ENCODE measurements at places on chromosomes 6 and 20.

DNA sequence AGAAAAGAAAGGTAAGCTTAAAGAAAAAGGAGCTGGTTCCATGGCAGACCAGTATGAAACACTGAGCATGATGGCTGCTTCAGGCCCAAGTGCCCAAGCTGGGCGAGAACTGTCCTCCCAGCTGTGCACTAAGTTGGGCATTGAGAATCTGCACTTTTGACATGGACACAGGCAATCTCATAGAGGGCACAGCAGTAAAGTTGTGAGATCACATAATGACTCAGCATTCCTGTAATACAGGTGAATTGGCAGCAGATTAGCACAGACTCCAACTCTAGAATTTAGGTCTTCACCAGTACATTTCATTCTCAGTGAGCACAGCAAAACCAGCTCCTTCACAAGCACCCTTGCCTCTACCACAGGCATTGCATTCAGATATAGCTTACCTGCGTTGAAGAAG is 343.4 kb downstream of the PKHD1 start:
- no peaks in the 10 kb centered on the region for H3K27me3 ChIP-seq
- H3K4me1 ChIP-seq, result no peaks in the 10 kb centered on the region
- no peak for DNase-seq
- no peaks in the 10 kb centered on the region for H3K36me3 ChIP-seq
- H3K4me3 ChIP-seq, result no peak overlapping the region

GRCh38 chr20:17227669-17228623 is 1.1 kb downstream of the PCSK2 start:
- H3K27me3 ChIP-seq, result no peaks in the 10 kb centered on the region
- no peak overlapping the region for H3K27ac ChIP-seq
- H3K4me1 ChIP-seq, result no peaks in the 10 kb centered on the region

DNA sequence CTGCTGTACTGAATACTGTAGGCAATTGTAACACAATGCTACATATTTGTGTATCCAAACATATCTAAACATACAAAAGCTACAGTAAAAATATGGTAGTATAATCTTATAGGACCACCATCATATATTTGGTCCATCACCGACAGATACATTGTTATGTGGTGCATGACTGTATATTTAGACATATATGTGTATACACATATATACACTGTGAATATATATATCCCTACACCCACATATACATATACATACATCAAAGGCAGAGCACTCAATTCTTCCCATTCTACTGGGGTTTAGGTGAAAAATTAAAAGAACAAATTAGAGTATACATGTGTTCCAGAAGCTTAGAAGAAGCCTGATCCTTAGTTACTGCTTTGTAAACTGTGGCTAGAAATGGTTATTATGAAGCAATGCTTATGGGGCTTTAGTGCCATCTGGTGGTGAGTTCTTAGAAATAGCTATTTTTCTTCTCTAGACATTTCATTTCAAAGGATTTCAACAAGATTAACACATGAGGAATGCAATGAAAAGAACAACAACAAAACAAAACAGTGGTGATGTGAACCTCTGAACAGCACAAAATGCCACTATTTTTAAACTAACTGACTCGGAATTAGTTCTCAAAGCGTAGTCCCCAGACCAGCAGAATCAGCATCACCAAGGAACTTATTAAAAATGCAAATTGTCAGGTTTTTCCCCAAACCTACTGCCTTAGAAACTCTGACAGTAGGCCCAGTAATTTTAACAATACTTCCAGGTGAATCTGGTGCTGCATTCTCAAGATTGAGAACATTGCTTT is 38.0 kb downstream of the PKHD1 start:
- DNase-seq, result no peak
- no peak overlapping the region for H3K27ac ChIP-seq
- H3K4me1 ChIP-seq, result no peaks in the 10 kb centered on the region
- H3K27me3 ChIP-seq, result peaks cover 5% of the 10 kb centered on the region
- no peaks in the 10 kb centered on the region for H3K36me3 ChIP-seq

GRCh38 chr6:35552285-35552917 is 39.7 kb upstream of the TULP1 start:
- DNase-seq, result peak; percentile 68
- no peak overlapping the region for H3K27ac ChIP-seq
- H3K4me3 ChIP-seq, result no peak overlapping the region
- H3K27me3 ChIP-seq, result no peaks in the 10 kb centered on the region
- no peaks in the 10 kb centered on the region for H3K36me3 ChIP-seq

- H3K36me3 ChIP-seq, result peaks cover 19% of the 10 kb centered on the region
- H3K4me1 ChIP-seq, result no peaks in the 10 kb centered on the region
Observed at GRCh38 chr20:3371754-3372153, 35.7 kb downstream of the DNAAF9 start.

GRCh38 chr6:64330694-64331307 is 695.2 kb downstream of the PHF3 start:
- no peaks in the 10 kb centered on the region for H3K27me3 ChIP-seq
- DNase-seq, result no peak
- no peak overlapping the region for H3K4me3 ChIP-seq
- H3K36me3 ChIP-seq, result no peaks in the 10 kb centered on the region
- H3K4me1 ChIP-seq, result no peaks in the 10 kb centered on the region
- no peak overlapping the region for H3K27ac ChIP-seq

GRCh38 chr20:33251496-33251895 is 15.7 kb downstream of the BPIFA1 start:
- no peaks in the 10 kb centered on the region for H3K36me3 ChIP-seq
- no peak overlapping the region for H3K4me3 ChIP-seq

DNA sequence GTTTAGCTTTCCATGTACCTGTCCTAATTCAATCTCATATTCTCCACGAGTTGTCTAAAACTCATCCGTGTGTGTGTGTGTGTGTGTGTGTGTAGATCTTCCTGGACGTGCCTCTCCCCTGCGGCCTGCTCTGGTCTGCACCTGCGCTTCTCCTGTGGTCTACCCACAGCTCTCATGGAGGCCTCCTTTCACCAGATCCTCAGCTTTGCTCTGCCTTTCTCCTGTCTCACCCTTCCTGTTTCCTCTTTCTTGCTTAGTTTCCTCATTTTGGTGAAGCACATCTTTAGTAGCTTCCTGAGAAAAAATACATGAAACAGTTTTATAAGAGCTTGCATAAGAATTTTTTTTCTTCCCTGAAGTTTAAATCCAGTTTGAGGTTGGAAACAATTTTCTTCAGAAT is 18.1 kb downstream of the SLX4IP start:
- peaks cover 10% of the 10 kb centered on the region for H3K4me1 ChIP-seq
- H3K36me3 ChIP-seq, result no peaks in the 10 kb centered on the region
- H3K4me3 ChIP-seq, result no peak overlapping the region
- H3K27ac ChIP-seq, result peak overlapping the region; percentile 14

- no peaks in the 10 kb centered on the region for H3K4me1 ChIP-seq
- DNase-seq, result no peak
- no peaks in the 10 kb centered on the region for H3K27me3 ChIP-seq
- H3K36me3 ChIP-seq, result no peaks in the 10 kb centered on the region
Observed at GRCh38 chr6:150683320-150683719, 83.6 kb downstream of the PLEKHG1 start.

DNA sequence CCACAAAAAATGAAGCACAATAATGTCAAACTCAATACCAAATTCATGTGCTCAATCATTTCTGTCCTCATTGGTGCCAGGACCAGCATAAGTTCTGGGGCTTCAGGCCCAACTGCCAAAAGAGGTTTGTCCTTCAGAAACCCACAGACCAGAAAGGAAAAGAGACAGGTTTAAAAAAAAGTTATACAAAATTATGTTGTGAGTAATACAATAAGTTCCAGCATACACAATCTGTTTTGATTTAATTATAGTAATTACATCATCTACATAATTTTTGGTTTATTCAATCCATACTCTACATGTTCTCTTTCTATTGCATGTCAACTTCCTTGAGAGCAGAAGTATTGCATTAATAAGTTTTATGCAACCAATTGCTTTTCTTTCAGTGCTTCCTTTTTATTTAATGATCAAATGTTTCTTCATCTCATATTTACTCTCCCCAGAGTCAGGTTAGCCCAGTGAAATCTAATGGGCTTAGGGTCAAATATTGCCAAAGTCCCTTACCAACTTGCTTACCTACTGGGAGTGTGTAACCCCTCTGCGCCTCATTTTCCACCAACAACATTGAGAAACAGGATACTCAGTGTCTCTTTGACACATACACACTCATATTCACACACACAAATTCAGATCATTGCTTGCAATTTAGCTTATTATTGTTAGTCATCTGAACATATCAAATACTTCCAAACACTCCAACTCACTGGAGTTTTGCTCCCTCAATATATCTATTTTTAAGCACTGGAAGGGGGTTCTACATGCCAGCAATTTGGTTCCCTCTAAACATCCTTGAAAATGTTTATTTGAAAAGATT is 424.4 kb upstream of the MARCKS start:
- H3K36me3 ChIP-seq, result no peaks in the 10 kb centered on the region
- no peak for DNase-seq
- H3K27ac ChIP-seq, result no peak overlapping the region
- H3K4me1 ChIP-seq, result no peaks in the 10 kb centered on the region
- H3K27me3 ChIP-seq, result no peaks in the 10 kb centered on the region
- H3K4me3 ChIP-seq, result no peak overlapping the region

DNA sequence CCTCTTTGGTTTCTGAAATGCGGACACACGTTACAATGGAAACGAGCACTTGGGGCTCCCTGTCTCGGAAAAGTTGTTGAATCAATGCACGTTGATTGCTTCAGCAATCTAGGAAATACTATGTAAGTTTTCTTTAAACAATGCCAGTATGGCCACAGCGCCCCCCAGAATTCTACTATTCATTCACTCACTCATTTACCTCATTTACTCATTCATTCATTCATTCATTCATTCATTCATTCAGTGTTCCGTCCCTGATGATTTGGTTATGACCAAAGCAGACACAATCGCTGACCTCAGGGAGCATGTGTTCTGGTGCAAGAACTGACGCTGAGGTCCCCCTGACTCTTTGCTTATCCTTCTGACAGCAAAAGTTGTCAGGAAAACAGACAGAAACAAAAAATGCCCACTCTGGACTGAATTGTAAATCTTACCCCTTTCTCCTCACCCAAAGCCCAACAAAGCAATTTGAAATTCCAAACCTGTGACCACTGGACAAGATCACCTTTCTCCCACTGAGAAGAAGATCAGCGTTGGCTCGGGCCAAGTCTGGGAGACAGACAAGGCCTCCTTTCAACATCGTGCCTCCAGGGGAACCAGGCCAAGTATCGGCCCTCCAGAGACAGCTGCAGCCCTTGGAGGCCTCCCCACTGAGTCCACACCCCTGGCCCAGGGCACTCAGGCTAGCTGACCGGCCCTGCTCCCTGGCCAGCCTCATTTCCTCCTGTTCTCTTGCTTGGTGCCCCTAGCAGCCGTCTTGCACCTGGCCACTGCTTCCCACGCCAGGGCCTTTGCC is 15.0 kb upstream of the PMEPA1 start:
- H3K4me3 ChIP-seq, result no peak overlapping the region
- no peak for DNase-seq
- H3K4me1 ChIP-seq, result no peaks in the 10 kb centered on the region
- H3K27me3 ChIP-seq, result peaks cover 2% of the 10 kb centered on the region
- H3K36me3 ChIP-seq, result no peaks in the 10 kb centered on the region

GRCh38 chr20:17635332-17636244 is 46.5 kb downstream of the RRBP1 start:
- H3K36me3 ChIP-seq, result no peaks in the 10 kb centered on the region
- DNase-seq, result no peak

DNA sequence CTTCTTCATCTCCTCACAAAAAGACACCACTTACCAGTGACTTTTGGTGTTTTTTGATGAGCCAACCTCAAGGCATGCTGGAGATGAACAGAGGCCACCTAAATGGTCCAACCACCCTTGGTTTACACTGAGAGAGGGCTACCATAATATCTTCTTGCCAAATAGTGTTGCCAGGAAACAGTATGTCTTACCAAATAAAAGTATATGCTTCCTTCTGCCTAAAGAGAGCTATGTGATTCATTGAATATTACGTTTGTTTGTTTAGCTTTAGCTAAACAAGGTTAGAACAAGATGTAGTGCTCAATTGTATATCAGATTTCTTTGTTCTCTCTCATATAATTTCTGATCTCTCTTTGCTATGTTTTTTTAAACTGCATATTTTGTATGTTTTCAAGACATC is 40.6 kb upstream of the BMP6 start:
- no peak overlapping the region for H3K27ac ChIP-seq
- no peak overlapping the region for H3K4me3 ChIP-seq
- no peaks in the 10 kb centered on the region for H3K36me3 ChIP-seq
- DNase-seq, result no peak
- no peaks in the 10 kb centered on the region for H3K4me1 ChIP-seq
- no peaks in the 10 kb centered on the region for H3K27me3 ChIP-seq

DNA sequence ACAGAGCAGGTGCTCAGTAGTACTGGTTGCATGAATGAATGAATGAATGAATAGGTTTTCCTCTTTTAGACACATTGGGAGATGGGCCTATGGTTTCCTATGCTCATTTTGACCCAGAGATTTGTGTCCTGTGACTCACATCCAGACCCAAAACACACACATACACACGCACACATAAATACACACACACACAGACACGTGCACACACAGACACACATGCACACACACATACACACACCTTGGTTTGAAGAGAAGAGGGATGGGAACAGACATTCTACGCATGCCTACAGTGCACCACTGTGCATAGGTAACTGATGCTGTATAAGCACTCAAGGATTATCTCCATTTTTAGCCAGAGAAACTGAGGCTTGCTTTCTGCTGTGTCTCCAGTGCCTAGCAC is 4.1 kb downstream of the JPH2 start:
- H3K36me3 ChIP-seq, result no peaks in the 10 kb centered on the region
- no peak for DNase-seq
- H3K27ac ChIP-seq, result no peak overlapping the region
- peaks cover 5% of the 10 kb centered on the region for H3K4me1 ChIP-seq

GRCh38 chr6:7996538-7997111 is 67.6 kb downstream of the BLOC1S5 start:
- no peaks in the 10 kb centered on the region for H3K36me3 ChIP-seq
- no peaks in the 10 kb centered on the region for H3K27me3 ChIP-seq
- H3K27ac ChIP-seq, result no peak overlapping the region
- no peaks in the 10 kb centered on the region for H3K4me1 ChIP-seq
- H3K4me3 ChIP-seq, result no peak overlapping the region
- no peak for DNase-seq

DNA sequence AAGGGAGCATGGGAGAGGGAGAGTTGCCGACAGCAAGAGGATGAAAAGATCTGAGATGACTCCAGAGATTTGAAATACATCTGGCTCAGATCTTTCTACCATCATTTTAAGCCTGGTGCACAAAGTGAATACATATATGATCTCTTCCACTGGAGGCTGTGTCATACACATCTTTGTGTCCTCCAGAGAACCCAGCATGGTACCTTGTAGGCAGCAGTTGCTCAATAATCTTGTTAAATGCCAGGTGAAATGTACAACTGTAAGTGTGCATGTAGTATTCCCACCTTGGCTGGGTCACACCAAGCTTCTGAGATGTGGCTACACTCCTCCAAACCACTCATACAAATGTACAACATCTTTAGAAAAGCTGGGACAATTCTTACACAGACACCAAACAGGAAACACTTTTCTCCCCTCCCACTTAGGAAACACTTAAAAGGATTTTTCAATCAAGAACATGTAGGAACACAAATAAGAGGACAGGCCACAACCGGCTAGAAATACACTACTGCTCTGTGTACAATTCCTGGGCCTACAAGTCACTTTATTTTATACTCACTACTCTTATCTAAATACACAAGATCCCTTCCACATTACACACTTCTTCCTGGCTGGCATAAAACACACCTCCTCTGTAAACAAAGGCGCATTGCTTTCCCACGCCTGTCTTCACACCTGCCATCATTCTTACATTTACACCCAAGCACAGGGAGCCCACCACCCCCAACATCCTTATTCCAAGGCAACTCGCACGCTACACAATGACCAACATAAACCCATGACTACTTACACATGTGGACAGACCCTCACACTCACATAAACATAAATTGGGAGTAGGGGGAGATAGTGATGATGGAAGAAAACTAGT is 3.8 kb upstream of the IER3 start:
- peaks cover 3% of the 10 kb centered on the region for H3K4me1 ChIP-seq
- H3K27me3 ChIP-seq, result no peaks in the 10 kb centered on the region
- no peak overlapping the region for H3K27ac ChIP-seq
- H3K4me3 ChIP-seq, result no peak overlapping the region
- H3K36me3 ChIP-seq, result no peaks in the 10 kb centered on the region
